ENCODE measurements at places on chromosomes 13 and 19. TPM values are rescaled to one million over a fixed set of nuclear protein-coding genes. Genes with fewer than 3 reads are reported as not detected.

GRCh38 chr19:17496337-17496997 is 15.0 kb upstream of the PGLS start:
- no peak for DNase-seq

ZNF846 gene
- total RNA-seq = 21.7 TPM

DNA sequence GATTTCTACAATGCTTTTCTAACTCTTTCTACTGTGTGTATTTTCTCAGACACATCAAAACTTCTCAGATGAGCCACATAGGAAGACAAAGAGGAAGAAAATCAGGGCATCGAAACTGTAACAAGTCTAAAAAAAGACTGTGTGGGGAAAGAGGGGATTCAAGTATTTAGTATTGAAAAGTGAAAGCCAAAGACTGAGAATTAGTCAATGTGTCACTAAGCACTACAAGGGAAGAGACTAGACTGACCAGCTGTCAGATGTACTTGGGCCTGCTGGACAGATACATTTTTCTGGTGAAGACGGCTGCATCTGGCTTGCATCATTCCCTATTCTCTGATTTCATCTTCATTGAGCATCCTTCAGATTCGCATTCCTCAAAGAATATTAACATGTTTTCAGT is 25.4 kb downstream of the COMMD6 start:
- no peak for DNase-seq

GRCh38 chr13:114123876-114124275 is 8.5 kb downstream of the RASA3 start:
- no peak for DNase-seq

GRCh38 chr19:10116085-10116865 is 3.4 kb downstream of the EIF3G start:
- no peak for DNase-seq

APOC1 gene
- total RNA-seq = not detected

GRCh38 chr19:20051841-20052768 is 12.8 kb upstream of the ZNF682 start:
- peak; percentile 96 for DNase-seq

GRCh38 chr13:58994777-58995176 is 1169.0 kb downstream of the DIAPH3 start:
- DNase-seq = no peak

- DNase-seq = peak; percentile 98
Measured at GRCh38 chr19:55599842-55600661, at the start of gene ZNF524. TSS of gene ZNF524 (plus strand) at chr19:55600288. CDS start at chr19:55602113, 1,825 bp downstream.

DNA sequence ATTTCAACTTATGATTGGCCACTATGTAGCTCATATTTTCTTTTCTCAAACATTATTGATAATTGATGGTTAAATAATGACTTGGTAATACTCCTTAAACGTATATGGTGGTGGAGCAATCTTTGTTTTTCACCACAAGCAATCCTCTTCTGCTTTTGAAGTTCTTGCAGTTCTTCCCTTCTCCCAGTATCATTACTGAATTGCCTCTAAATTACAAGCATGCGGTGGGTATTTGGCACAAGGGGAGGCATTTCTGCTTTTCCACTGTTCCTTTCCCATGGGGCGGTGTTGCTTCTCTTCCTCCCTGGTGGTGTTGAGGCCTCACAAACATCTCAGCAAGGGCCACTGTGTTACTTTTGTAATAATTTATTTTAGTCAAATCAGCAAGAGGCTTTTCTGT is 234.4 kb upstream of the RXFP2 start:
- DNase-seq = no peak

GRCh38 chr13:101433895-101434294 is 17.6 kb upstream of the NALCN start:
- DNase-seq = no peak

- no peak for DNase-seq
Measured at GRCh38 chr13:77285098-77285497, 41.8 kb downstream of the MYCBP2 start.

DNA sequence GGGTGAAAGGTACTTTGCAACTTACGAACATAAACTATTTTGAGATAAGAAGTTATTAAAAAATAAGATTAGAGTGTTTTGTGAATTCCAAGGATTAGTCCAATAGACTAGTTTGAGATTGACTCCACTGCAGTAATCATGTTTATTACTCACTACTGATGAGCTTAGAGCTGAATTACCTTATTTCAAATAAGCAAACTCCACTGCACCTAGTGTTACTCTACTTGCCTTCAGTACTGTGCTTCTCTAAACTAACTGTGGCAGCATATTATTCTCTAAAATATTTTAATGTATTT is 111.7 kb downstream of the MIPEP start:
- DNase-seq = no peak

UBE2S gene
- total RNA-seq = 23.0 TPM

DNA sequence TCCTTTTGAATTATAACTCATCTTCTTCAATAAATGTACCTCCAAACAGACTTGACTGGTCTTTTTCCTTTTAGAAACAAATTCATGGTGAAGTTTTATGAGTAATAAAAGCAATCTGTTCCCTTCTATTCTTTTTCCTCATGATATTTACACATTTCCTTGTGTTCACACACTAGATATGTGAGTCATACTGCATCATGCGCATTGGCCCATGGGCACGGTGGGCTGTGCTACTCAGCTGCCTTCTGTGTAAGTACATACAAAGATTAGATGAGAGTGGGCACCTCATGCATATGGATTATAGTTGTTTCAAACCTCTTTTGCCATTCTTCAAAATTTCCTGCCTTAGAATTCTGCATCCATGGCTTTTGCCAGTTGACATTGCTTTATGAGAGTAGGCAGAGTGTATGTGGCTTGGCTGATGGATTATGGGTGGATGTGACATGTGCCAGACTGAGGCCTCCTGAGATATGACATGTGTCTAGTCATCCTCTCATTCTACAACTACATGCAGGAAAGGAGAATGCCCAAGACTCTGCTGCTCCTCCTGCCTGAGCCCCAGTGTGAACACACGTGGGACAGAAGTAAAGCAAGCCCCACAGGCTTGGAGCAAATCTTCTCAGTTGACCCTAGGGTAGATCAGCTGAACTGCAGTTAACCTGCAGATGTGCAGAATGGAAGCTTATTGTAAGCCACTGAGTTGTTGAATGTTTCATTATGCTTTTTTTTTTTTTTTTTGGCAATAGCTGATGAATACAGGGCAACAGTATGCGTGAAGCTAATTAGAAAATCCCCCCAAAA is 109.9 kb downstream of the RBM26 start:
- DNase-seq = no peak

KLK14 gene
- not detected for total RNA-seq

CLDN10 gene
- total RNA-seq = not detected

DNA sequence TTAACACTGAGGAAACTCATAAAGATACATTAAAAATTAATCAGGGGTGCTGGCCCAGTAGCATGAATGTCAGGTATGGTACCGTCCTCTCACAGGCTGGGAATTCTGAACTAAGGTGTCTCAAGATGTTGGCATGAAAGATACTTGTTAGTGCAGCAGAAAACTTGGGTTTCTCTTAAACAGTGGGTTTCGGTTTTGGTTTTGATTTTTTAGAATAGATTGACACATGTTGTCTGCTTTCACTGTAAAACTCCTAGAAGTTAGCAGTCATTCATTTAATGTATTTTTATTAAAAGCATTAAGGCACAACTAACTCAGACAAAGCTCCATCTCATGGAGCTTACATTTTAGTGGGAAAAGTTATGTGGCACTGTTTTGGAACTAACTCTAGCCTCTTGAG is 3.5 kb upstream of the OBI1 start:
- DNase-seq = no peak

F2RL3 gene
- 6.5 TPM for total RNA-seq

GRCh38 chr19:35911790-35912189 is 3.7 kb upstream of the TYROBP start:
- no peak for DNase-seq

All from esophagus muscularis mucosa (tissue), 4 donors.